ENCODE measurements at places on chromosomes 16 and 17. TPM values are rescaled to one million over a fixed set of nuclear protein-coding genes. Genes with fewer than 3 reads are reported as not detected.

The KRTAP9-2 gene
- not detected for polyA plus RNA-seq

DNA sequence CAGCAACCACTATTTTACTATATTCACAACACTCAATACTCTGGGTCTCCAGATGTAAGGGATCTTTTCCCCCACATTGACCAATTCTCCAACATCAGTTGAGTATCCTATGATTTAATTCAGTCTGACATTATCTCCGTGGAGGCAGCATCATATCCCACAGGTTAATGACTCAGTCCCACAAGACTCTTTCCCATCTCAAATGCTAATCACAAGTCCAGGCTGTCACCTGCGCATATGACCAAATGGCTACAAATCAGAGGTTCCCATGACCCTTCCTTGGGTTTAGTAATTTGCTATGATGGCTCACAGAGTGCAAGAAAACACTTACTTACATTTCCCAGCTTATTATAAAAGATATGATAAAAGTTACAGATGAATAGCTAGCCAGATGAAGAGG lies 18.7 kb downstream of the ACSM3 start:
- peaks cover 2% of the 10 kb centered on the region for H3K36me3 ChIP-seq
- H3K4me3 ChIP-seq = no peak overlapping the region
- no peaks in the 10 kb centered on the region for H3K27me3 ChIP-seq
- H3K27ac ChIP-seq = no peak overlapping the region
- H3K4me1 ChIP-seq = no peaks in the 10 kb centered on the region

- no peaks in the 10 kb centered on the region for H3K36me3 ChIP-seq
- no peak overlapping the region for H3K4me3 ChIP-seq
- no peak overlapping the region for H3K27ac ChIP-seq
- no peak for DNase-seq
- H3K27me3 ChIP-seq = no peaks in the 10 kb centered on the region
- H3K4me1 ChIP-seq = peaks cover 17% of the 10 kb centered on the region
Observed at GRCh38 chr16:29148131-29148691, 163.4 kb downstream of the LAT start.

The OR1A1 gene
- polyA plus RNA-seq = not detected

The EPX gene
- not detected for polyA plus RNA-seq

DNA sequence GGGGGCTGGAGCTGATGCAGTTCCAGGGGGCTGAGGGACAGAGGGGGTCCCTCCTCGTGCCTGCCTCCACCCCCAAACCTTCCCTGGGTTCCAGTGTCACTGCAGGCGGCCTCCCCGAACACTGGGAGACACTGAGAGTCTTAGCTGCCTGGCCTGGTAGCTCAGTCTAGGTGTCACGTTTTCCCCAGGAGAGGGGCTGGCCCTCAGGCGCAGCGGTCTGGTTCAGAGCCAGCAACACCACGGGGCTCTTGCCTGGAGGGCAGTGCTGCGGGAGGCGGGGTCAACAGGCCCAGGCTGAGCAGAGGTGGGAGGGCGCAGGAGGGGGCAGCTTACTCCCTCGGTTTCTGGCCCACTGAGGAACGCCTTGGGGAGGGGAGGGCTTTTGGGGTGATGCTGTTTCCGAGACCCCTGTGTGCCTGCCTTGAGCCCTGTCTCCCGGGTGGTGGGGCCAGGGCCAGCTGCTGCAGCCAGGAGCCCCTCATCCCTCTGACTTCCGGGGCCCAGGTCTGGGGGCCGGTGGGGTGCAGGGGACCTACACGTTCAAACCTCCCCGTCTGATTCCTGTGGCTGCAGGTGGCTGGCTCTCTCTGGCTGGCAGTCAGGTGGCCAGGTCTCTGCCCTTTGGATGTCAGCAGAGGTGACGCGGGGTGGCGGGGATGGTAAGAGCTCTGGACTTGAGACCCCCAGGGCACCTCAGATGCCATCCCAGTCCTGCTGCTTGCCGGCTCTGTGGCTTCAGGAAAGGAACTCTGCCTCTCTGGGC lies 89.3 kb upstream of the GSE1 start:
- peaks cover 29% of the 10 kb centered on the region for H3K27me3 ChIP-seq
- DNase-seq = no peak
- H3K4me1 ChIP-seq = peaks cover 5% of the 10 kb centered on the region
- H3K36me3 ChIP-seq = no peaks in the 10 kb centered on the region

GRCh38 chr16:50638816-50639670 lies 42.1 kb downstream of the SNX20 start:
- H3K4me1 ChIP-seq = no peaks in the 10 kb centered on the region
- no peak overlapping the region for H3K27ac ChIP-seq
- H3K27me3 ChIP-seq = no peaks in the 10 kb centered on the region
- DNase-seq = no peak
- no peaks in the 10 kb centered on the region for H3K36me3 ChIP-seq

Data from B cell (primary cell).